Stimulated activated CD8-positive, alpha-beta memory T cell treated with anti-CD3 and anti-CD28 coated beads, Interleukin-4, amount 100 ng/mL, for 4 hours (primary cell): ENCODE measurements at places on chromosomes 1 and 21.

DNA sequence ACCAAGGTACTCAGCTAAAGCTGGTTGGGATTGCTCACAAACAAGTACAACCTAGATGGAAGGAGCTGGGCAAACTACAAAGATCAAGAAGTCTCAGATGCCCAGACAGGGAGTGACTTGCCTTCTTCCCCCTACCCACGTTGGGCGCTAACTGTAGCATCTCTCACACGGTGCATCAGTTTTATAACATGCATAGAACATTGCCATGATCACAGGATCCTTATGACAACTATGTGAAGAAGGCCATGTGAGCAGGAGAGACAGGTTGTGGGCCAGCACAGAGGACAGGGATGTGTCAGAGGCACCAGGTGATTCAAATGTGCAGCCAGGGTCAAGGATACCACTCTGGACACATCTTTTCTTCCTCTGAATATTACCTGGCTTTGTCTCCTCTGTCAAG lies 28.3 kb upstream of the CYP4B1 start:
- no peak for DNase-seq

DNA sequence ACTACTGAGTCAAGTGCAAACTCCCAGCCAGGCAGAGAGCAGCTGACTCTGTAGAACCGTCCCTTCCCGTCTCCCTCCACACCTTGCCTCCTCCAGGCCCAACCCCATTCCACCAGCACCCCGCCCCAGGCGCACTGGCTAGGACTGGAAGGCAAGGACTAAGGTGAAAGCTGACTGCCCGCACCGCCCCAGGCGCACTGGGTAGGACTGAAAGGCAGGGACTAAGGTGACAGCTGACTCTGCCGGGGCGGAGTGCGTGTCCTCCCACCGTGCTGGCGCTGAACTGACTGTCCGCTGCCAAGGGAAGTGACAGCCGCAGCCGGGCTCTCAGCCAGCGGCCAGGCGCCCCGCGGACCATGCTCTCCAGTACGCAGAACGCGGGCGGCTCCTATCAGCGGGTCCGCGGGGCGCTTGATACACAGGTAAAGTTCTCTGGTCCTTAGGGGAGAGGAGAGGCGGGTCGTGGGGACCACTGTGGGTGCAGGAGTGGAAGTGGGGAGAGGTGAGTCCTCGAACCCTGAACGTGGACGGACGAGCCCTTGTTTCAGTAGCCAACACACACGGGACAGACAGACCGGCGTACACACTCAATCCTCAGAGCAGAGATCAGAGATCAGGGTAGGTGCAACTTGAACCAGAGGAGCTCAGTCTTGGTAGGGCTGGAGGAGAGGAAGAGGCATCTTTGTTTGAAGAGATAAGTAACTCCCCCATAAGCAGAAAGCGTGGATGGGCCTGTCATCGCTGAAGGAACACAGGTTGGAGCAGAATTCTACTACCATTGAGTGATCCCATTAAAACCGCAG lies 58.0 kb downstream of the RBM11 start:
- DNase-seq, result no peak

- DNase-seq, result no peak
Measured at GRCh38 chr1:28176492-28177470, at the start of gene PTAFR. PTAFR (minus strand) TSS chr1:28176690; CDS start chr1:28151021, 25,669 bp downstream.

DNA sequence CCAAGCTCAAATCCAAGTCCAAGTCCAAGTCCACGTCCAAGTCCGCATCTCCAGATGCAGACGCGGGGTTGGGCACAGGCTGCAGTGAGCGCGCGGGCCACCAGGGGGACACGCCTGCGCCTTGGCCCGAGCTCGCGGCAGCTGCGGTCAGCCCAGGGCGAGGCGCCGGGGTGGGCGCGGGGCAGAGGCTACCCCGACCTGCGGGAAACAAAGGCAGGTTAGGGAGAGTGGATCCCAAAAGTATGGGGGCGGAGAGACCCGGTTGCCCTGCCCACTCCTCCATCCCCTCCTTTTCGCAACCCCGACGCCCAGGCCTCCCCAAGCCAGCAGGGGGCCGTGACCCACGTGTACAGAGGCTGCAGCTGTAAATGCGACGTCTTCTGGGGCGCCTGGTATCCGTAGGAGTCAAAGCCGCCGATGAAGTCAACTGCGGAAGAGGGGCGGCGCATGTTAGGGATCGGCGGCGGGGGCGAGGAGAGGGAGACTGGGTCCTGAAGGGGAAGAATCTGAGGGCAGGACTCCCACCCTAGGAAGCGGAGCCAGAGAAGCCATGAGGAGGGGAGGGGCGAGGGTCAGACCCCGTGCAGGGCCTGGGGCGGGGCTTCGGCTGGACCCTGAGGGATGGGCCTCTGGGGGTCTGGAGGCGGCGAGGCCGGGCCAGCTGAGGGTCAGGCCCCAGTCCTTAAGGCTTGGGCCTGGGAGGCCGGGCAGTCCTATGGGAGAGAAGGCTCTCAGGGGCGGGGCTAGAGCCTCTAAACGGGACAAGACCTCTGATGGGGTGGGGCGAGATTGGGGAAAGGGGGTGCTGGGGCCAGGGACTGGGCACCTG lies 58.0 kb downstream of the NKAIN1 start:
- no peak for DNase-seq

DNA sequence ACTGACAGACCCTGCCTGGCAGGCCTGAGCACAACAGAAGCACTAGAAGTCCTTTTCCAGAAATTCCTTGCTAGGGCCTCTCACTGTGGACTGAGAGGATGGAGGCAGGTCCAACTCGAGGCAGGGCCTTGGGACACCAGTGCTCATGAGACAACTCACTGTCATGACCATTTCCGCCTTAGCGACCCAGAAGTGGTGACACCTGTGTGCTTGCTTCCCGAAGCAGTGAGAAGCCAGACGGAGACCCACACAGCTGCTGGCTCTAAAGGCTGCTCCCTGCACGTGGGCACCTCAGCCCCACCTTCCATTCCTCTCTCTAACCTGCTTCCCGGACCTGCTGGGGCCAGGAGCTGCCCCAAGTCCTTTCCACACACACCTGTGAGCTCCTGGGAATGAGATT lies 33.0 kb downstream of the KCNC4 start:
- DNase-seq, result no peak

- DNase-seq, result no peak
Measured at GRCh38 chr1:55893155-55893554, 678.0 kb upstream of the USP24 start.

- no peak for DNase-seq
Measured at GRCh38 chr1:119361620-119362344, 6.8 kb upstream of the HAO2 start.

DNA sequence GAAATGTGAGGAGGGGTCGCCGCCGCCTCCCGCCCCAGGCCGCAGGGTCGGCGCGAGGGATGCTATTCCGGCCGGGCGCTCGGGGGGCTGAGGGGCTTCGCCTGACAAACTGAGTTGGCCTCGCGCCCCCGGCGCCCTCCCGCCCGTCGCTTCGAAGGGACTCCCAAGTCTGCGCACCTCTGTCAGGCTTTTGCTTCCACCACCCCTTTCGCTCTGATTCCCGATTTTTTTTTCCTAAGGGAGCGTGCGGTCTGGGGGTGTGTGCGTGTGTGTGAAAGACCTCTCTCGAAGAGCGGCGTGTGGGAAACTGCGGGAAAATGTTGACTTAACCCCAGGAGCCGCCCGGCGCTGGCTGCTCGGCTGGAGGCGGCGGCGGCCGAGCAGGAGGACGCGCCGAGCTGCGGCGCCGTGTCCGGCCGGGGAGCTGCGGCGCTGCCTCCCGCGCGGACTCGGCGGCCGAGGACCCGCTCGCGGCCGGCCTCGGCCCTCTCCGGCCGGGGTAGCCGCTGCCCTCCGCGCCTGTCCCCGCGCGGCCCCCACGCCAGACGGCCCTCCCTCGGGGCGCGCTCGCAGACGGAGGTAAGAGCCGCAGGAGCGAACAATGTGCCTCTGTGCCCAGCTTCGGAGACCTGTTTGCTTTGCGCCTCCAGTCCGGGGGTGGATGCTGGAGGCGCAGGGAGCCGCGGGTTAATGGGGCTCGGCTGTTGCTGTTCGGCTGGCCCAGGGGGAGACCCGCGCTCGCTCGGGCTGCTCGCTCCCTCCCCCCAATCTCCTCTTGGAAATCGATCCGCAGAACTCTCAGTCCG lies 1.1 kb downstream of the ADGRL2 start:
- DNase-seq, result no peak

DNA sequence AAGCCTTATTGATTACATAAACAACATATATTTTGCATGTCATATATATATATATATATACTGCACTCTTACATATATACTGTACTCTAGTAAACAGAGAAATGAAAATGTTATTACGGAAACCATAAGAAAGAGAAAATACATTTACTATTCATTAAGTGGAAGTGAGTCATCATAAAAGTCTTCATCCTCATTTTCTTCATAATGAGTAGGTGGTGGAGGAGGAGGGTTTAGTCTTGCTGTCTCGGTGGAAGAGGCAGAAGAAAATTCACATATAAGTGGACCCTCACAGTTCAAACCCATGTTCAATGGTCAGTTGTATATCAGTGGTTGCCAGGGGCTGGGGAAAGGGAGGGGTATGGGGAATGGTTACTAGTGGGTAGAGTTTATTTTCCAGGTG lies 8.0 kb upstream of the IFNLR1 start:
- DNase-seq, result no peak

- DNase-seq, result no peak
Measured at GRCh38 chr1:215899901-215900300, 332.8 kb downstream of the KCTD3 start.

GRCh38 chr1:221478050-221478949 lies 263.6 kb downstream of the DUSP10 start:
- peak; percentile 28 for DNase-seq

DNA sequence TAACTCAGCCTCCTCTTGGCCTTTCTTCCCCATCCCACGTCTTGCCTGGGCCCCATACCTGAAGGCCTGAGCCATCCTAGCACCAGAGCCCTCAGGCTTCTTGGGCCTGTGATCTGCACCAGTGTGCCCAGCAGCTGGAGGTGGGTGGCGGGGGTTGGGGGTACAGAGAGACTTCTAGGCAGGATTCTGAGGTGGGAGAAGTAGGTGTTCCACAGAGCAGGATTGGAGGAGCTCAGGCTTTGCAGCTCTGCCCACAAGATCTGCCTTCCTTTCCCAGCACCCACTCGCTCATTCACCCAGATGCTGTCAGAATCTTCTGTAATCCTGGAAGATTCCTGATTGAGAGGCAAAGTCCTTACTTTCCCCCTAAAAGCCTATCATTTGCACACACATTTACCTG lies 10.0 kb upstream of the GJB5 start:
- DNase-seq, result no peak

DNA sequence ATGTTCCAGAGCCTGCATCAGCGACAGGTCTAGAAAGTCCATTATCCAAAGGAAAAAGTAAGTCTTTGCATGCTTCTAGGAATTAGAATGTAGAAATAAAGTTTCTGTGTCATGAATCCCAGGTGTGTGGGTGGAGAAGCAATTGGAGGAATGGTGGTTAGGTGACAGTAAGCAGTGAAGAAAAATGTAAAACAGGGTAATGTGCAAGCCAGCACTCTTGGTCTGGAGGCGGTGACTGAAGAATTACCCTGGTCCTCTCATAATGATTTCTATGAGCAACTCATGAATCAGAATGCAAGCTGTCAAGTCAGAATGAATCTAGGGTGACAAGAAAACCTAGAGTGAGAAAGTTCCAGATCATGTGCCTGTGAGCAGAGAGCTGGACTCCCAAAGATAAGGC lies 33.6 kb downstream of the PLPPR4 start:
- no peak for DNase-seq

DNA sequence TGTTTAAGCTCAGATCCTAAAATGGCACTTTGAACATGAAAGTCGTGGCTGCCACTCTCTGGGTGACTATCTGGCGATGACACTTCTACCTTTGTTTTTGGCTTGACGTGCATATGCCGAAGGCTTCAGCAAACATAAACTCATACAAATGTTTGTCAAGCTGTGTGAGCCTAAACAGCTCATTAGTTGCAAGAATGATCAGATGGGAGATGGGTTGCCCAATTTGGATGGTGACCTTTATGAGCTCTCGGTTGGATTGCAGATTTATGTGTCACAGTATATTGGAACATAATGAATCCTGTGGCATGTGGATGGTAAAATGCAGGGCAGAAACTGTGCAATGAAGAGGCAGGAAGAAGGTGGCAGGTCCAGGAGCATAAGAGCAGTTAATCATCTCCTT lies 229.3 kb downstream of the DISC1 start:
- no peak for DNase-seq

- DNase-seq, result no peak
Measured at GRCh38 chr1:41461790-41462679, 22.4 kb downstream of the EDN2 start.

- no peak for DNase-seq
Measured at GRCh38 chr1:186002406-186002805, 268.2 kb downstream of the HMCN1 start.

DNA sequence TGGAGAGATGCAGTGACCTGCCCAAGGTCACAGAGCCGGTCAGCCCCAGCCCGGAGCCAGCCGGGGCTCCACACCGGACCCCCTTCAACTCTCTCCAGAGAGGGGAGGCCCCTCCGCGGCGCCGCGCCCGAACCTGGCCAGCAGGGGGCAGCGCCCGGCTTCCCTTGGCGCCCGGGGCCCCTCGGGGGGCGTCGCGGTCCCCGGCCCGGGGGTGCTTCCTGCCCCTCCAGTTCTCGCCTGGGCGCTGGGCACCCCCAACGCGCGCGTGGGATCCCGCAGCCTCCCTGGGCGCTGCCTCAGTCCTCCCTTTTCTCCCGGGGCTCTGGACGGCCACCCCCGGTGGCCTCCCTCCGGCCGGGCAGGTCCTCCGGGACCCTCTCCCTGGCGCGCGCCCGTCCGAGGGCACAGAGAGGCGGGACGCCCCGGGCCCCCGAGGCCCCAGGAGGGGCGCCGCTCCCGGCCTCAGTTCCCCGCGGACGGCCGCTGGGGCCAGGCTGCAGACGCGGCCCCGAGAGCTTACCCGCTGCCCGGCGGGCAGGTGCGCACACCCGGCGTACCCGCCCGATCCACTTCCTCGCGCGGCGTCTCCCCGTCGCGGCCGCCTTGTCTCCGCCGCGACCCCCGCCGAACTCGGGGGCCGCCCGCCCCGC lies 406 bp downstream of the HTR1D start:
- DNase-seq, result no peak

- no peak for DNase-seq
Measured at GRCh38 chr1:54252371-54252936, 52.5 kb downstream of the MRPL37 start.

DNA sequence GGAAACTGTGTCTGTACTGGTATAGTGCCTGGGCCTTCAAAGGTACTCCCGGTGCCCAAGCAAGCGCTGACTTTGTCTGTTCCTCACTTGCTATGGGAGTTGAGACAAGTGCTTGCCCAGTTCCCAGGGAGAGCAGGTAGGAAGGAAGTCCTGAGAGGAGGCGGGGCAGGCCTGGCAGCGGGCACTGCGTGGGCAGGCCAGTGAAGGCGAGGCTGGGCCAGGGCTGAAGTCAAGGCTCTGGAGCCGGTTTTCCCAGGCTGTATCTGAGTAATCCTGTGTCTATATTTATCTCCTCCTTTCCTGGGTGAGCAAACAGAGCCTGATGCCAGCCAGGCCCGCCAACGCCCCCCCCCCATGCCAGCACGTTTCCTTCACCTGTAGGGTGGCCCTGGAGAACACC lies 15.9 kb upstream of the EDN2 start:
- no peak for DNase-seq

DNA sequence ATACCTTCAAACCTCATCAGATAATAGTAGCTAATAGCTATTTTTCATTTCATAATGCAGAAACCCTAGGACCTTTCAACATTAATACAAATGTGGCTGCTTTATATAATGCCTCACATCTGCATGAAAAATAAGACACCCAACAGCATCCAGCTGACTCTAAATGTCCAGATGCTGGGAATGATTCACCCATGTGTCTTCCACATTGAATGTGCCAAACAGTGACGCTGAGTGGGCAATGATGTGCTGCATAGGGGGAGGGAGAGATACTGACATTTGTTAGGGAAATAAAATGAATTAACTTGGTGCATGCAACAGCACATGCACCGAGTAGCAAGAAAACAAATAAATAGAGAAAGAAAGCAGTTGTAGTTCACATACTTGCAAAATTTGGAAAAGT lies 199.3 kb downstream of the DSCAM start:
- no peak for DNase-seq
